ENCODE measurements at places on chromosomes 5 and 9.

DNA sequence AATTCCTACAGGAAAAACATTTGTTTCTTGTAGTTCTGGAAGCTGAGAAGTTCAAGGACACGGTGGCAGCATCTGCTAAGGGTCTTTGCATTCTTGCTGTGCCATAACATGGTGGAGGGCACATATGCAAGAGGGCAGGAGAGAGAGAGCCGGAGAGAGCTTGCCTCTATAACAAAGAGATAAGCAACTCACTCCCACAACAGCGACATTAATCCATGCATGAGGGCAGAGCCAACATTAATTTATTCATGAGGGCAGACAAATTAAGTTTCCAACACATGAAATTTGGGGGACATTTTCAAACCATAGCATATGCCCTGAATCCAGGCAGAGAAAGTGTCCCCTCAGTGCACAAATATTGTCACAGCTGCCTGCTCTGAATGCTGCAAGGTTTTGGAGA lies 4.4 kb upstream of the GTF3C5 start:
- DNase-seq: no peak

DNA sequence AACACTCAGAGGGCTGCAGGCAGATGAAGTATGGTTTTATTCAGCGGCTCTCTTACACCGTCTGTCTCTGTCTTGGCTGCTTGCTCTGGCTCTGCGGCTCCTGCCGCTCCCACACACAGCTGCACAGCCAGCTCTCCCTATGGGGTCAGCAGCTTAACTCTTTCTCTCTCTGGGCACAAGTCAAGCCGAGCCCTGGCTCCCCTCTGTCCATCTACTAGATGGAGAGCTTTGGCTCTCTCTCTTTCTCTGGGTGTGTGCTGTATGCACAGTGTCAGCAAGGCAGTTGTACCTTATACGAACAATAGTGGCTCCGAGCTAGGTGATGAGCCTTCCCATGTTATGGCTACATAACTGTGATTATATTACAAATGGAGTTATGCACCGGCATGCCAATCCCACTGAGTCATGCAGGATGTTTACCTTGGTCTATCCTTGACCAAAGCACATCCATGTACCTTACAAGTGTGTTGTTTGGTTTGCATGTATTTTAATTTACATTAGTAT lies 19.3 kb upstream of the PPP2CA start:
- DNase-seq: peak; percentile 69

- DNase-seq: peak; percentile 44
These were observed 26.3 kb downstream of the CDK7 start for GRCh38 chr5:69261034-69261433.

DNA sequence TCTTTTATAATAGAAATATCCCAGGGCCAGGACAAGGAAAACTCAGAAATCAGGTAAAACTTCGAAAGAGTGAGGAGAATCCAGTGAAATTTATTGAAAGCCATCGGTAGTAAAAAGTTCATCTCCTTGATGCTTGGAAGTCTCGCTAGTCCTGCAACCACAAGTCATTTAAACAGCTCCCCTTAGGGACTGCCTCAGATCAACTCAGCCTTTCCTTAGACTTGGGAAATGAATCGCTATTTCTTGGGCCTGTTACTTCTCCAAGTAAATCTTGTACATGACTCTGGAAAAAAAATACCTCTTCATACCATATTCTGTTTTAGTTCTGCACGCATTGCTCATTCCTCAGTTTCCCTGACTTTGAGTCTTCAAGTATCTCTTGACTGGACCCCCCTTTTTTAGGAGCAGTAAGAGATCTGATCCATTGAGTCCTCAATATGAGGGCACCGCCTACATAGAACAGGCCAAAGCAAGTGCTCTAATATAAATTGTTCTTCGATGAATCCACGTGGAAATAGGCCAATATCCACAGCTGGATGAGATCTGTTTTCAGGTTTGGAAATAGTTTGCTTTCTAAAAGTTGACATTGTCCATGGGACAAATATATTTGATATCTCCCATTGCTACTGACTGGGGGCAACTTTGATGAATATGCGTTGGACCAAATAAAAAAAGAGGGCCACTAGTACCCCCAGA lies 114.2 kb downstream of the PRDM6 start:
- no peak for DNase-seq

GRCh38 chr9:89877051-89878002 lies 272.5 kb downstream of the GADD45G start:
- no peak for DNase-seq

- no peak for DNase-seq
These were observed 317.1 kb upstream of the CLINT1 start for GRCh38 chr5:158175934-158176481.

GRCh38 chr5:26343801-26344325 lies 694.5 kb downstream of the CDH9 start:
- DNase-seq: no peak

DNA sequence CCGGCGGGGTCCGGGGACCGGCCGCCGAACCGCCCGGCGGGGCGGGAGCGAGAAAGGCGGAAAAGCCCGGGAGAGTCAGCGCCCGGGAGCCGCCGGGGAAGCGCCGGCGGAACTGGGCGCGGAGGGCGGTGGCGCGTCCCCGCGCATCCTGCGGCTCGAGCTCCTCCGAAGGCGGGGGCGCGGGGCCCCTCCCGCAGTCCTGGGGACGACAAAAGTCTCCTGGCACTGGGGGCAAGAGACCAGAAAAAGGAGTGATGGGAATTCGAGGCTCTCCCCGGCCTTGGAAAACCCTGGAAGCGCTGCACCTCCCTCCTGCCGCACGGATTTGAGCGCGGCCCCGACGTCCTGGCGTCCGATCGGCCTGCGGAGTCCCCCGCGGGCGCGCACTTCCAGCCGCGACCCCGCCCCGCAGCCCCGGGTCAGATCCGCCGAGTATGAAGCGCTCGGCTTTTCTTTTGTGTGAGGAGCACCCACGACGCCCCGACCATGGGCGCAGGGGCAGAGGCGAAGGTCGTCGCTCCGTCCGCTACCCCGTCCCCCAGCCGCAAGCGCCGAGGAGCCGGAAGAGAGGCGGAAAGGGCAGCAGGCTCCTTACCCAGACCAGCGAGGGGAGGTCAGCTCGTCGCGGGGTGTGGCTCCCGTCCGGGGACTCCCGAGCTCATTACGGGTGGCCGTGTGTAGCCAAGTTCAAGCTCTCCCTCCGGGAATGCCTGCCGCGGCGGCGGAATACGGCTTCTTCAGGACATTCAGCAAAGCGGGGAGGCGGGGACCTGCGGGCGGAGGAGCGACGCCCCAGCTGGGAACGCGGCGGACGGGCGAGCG lies at the start of gene EPB41L4A:
EPB41L4A (minus strand) TSS at position 114 of the 822 bp plus-strand sequence. CDS start 238 bp downstream, outside the sequence.
- DNase-seq: peak; percentile 46

DNA sequence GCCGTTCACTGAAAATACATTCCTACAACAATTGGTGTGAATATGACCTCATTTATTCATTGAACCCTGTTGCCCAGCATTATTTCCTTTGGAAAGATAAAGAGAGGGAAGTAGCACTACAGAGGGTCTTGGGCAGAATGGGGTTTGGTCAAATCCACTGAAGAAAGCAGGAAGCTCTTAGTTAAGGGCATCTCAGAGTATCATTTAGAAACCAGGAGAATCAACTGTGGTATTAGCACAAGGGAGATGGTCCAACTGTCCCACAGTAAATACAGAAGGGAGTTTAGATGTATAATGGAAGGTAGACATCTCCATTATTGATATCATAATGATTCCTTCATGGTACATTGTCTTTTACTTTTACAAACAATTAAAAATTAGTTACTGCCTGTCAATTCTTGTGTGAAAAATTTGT lies 47.1 kb downstream of the LIX1 start:
- DNase-seq: no peak

GRCh38 chr9:3528451-3528850 lies 2.6 kb upstream of the RFX3 start:
- no peak for DNase-seq

GRCh38 chr5:158162026-158162425 lies 303.1 kb upstream of the CLINT1 start:
- no peak for DNase-seq

- peak; percentile 20 for DNase-seq
These were observed 243.0 kb upstream of the PTPRD start for GRCh38 chr9:10855847-10856246.

GRCh38 chr5:126015235-126016181 lies 407.7 kb upstream of the GRAMD2B start:
- no peak for DNase-seq

- DNase-seq: no peak
These were observed 20.5 kb downstream of the AQP3 start for GRCh38 chr9:33426843-33427293.

DNA sequence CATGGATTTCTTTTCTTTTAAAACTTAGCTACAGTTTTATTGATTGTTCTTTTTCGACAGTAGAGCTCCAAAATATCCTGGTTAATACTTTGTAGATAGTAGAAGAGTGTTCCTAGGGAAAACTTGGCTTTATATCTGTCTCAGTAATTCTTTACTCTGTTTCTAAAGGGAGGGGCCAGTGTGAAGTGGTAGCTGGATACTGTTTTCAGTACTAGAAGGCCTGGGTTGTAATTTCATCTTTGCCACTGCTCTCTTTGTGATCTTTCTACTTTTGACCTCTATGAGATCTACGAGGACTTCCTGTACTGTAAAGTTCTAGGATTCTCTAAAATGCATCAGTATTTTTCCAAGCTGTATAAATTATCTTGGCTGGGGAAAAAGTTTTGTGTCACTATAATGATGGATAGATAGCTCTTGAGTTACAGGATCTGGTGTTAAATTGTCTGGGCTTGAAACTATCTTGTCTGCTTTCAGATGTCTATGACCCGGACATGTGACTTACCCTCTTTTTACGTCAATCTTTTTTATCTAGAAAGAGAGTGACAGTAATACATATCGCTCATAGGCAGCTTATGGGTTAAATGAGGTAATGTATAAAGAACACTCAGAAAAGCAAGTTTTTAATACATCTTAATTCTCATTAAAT lies 53.6 kb downstream of the PRR16 start:
- no peak for DNase-seq

DNA sequence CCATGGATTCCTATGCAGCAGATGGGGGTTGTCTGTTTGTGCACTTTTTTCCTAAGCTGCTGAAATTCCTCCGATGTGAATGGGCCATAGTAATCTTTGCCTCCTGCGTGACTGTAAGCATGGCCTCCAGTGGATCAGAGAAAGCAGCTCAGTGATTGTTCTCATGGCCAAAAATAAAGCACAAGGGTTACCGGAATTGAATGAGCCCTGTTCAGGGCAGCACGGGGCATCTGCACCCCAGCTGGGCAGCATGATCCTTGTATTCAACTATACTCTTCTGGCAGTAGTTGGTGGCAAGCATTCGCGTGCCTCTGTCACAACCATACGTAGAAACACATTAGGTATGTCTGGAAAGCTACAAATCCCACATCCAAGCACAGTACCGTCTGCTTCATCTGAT lies 193.9 kb downstream of the RORB start:
- no peak for DNase-seq

GRCh38 chr9:134635351-134636148 lies 6.1 kb upstream of the COL5A1 start:
- no peak for DNase-seq

- no peak for DNase-seq
These were observed 104.7 kb upstream of the GPR151 start for GRCh38 chr5:146620669-146621051.

- DNase-seq: no peak
These were observed 1046.5 kb upstream of the ARRDC3 start for GRCh38 chr5:92429646-92430045.

GRCh38 chr9:34992376-34992951 lies 2.9 kb downstream of the DNAJB5 start:
- DNase-seq: peak; percentile 85

GRCh38 chr5:53219174-53219573 lies 109.6 kb upstream of the MOCS2 start:
- DNase-seq: no peak

DNA sequence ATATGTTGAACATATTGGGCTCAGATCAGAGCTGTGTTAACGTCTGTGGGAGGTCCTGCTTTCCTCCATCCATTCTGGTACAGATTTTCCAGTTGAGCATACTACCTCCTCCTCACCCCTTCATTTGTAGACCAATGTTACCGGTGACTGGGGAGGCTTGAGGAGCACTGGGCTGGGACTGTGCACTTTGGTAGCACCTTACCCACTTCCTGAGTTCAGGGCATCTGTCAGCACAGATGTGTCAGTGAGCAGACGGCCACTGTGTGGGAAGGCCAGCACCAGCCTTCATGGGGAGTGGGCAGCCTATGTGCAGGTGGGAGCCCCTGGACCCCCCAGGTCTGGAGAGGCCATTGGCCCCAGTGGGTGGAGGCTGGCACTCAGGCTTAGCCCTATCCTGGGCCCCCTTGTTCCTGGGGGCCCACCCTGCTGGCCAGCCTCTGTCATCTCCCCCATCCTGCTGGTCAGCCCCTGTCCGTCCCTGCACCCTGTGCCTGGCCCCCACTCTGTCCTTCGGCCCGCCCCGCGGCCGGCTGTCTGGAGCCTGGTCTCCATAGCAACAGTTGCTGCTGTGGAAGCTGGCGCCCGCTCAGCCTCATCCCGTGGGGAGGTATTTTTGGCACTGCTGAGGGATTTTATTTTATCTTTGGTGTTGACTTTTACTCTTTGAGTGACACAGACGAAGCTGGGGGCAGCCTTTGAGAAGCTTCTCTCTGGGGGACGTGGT lies 21.3 kb downstream of the WNK2 start:
- DNase-seq: no peak

- peak; percentile 72 for DNase-seq
These were observed 363.0 kb upstream of the RIOK2 start for GRCh38 chr5:97545886-97546535.

GRCh38 chr9:98255061-98255577 lies 330 bp downstream of the TBC1D2 start:
- DNase-seq: peak; percentile 42

DNA sequence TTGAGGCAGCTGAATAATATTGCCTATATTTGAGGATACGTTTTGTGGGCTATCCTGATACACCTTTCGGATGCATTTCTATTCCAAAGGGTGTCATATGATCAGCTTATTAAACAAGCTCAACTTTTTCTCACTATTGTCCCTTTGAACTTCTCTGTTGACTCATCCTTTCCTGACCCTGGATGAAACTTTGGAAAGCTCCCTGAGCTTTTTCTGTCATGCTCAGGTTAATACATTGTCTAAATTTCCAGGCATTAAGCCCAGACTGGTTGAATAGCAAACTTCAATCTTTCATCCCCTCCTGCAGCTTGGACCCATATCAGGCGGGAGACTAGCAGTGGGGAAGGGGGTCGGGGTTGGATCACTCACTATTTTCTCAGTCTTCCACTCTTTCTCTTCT lies 104.9 kb upstream of the PTPN3 start:
- no peak for DNase-seq

GRCh38 chr5:10862085-10862484 lies 101.1 kb upstream of the DAP start:
- no peak for DNase-seq

DNA sequence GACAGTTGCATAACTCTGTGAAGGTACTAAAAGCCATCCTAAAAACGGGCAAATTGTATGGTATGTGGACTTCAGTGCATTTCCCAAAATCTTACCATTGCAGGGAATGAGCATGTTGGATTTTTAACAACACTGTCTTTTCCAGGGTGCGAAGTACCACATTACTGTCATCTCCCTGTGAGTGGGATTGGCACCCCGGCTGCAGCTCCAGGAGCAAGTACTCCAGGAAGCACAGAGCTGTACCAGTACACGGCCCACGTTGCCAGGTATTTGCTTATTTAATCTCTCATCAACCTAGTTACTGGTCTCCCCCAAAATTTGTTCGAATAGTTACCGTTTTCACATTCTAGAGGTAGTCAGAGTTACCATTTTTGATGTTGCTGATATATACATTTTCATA lies 22.6 kb upstream of the TJP2 start:
- DNase-seq: no peak

Data from kidney capillary endothelial cell (primary cell).